ENCODE measurements at places on chromosomes 4 and X.

- DNase-seq: no peak
Observed at GRCh38 chr4:170465429-170465828, 375.7 kb upstream of the AADAT start.

- DNase-seq: no peak
Observed at GRCh38 chrX:136198010-136198409, 50.7 kb downstream of the FHL1 start.

DNA sequence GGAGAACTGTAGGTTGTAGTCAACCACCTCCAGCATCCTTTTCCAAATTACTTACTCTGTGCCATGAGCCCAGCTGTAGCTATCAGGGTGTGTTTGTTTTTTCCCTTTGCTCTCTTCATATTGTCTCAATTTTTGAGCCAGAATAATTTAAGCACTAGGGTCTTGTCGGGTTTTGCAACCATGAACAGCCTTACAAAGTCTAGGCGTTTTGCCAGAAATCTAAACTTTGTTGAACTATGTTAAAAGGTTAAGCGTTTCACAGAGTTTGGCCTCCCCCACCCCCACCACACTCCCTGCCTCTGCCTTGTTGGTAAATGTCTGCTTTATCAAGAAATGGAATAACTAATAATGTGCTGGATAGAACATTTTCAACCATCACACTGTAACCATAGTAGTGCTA lies 190.6 kb upstream of the TTC29 start:
- peak; percentile 32 for DNase-seq

- no peak for DNase-seq
Observed at GRCh38 chr4:37043342-37043741, 201.2 kb upstream of the NWD2 start.

- peak; percentile 32 for DNase-seq
Observed at GRCh38 chr4:47482326-47482725, 2.7 kb upstream of the ATP10D start.

- DNase-seq: no peak
Observed at GRCh38 chrX:46757593-46757992, 1.3 kb downstream of the SLC9A7 start.

- DNase-seq: no peak
Observed at GRCh38 chr4:159353422-159354116, 250.7 kb downstream of the RAPGEF2 start.

DNA sequence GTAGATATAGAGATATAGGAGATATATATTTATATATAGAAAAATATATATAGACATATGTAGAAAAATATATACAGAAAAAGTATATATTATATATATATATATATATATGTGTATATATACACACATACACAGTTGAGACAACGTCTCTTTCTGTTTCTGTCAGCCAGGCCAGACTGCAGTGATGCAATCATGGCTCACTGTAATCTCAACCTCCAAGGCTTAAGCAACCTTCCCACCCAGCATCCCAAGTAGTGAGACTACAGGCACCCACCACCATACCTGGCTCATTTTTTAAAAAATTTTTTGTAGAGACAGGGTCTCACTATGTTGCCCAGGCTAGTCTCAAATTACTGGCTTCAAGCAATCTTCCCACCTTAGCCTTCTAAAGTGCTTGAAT lies 426.3 kb downstream of the GPM6A start:
- no peak for DNase-seq

DNA sequence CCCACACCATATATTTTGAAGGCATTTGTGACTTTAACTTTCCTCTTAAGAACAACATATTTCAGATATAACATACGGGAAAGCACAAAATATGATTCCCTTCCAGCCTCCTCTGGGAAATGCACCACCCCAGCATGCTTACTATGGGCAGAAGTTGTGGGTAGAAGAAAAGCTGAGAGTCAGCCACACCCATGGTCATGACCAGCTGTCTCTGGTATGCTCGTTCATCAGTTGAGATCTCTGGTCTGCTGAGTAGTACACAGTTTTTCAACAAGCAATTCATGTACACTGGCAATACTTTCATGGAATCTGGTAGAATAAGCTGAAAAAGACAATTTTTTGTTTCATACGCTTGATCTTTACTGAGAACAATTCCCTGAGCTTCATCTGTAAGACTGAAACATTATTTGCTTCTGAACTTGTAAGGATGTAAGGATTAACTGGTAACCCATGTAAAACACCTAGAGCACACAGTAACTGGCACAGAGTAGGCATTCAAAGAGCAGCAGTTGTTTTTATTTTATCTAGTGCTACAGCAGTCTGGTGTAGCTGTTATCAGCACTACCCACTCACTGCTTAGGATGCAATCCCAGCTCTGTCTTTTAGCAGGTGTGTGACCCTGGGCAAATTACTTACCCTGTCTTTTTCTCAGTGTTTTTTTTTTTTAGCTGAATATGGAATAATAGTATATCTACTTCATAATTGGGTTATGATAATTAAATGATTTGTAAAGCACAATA lies 47.6 kb downstream of the METTL14 start:
- no peak for DNase-seq

GRCh38 chrX:52378870-52379269 lies 10.0 kb downstream of the XAGE2 start:
- DNase-seq: no peak

- DNase-seq: no peak
Observed at GRCh38 chr4:55600640-55601039, 8.6 kb upstream of the PDCL2 start.

DNA sequence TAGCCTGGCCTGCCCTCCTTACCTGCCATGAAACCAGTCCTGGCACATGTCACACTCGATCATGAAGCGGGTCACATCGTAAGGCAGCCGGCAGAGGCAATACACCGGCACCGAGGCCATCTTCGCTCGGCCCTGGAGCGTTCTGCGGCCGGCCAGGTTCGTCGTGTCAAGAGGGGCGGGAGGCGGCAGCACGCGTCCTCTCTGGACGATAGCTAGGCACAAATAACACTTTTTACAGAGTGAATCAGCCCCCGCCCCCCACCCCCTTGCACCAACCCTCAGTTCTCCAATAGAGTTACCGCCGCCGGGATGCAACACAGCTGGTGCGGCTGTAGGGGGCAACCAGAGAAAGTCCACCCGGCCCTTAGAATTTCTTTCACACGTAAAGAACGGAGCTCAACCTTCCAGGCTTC lies 1.7 kb downstream of the PHF8 start:
- peak; percentile 18 for DNase-seq

DNA sequence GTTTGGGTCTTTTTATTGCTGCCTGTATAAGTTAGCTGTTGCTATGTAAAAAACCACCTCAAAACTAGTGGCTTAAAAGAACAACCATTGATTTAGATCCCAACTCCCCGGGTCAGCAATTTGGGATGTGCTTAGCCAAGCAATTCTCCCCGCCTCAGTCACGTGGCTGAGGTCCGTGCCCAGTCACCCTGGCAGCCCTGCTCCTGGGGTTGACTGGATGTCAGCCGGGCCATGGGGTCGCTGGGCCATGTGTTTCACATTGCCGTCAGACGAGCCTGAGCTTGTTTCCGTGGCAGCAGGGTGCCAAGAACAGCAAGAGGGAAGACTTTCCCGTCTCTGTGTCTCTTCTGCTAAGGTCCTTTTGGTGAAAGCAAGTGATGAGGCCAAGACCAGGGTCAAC lies 345.7 kb upstream of the FAT1 start:
- no peak for DNase-seq

DNA sequence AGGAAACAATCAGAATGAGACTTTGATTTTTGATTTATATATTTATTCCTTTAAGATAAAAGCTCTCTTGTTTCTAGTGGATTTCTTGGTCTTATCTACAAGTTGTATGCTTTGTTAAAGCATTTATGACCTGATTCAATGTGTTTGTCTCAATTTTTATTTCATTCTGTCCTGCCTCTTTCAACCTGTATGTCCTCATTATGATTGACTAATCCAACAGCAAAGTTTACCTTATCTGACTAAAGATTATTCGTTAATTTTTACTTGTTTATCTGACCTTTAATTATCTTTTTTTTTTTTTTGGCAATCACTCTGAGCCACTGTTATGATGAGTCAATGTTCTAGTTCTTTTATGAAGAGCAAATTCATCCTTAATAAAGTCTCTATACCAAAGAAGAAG lies 54.9 kb downstream of the UGT2A3 start:
- no peak for DNase-seq

GRCh38 chr4:36241771-36242170 lies 2.5 kb downstream of the ARAP2 start:
- no peak for DNase-seq

GRCh38 chrX:48591255-48591791 lies 6.0 kb upstream of the WDR13 start:
- no peak for DNase-seq

DNA sequence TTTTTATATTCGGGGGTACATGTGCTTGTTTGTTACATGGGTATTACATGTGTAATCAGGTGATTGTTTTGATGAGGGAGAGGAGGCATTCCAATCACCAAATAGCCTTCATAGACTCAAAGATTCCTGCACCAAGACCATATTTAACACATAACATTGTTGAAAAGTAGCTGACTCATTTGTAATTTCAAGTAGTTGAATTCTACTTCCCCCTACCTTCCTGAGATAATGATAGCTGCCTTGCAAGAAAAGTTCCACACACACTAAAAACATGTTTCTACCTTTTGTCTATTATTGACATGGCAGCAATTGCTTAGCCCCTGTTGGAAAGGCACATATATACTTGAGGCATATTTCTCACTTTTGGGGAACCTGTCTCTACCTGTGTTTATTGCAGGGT lies 16.1 kb downstream of the PGAM4 start:
- DNase-seq: no peak

DNA sequence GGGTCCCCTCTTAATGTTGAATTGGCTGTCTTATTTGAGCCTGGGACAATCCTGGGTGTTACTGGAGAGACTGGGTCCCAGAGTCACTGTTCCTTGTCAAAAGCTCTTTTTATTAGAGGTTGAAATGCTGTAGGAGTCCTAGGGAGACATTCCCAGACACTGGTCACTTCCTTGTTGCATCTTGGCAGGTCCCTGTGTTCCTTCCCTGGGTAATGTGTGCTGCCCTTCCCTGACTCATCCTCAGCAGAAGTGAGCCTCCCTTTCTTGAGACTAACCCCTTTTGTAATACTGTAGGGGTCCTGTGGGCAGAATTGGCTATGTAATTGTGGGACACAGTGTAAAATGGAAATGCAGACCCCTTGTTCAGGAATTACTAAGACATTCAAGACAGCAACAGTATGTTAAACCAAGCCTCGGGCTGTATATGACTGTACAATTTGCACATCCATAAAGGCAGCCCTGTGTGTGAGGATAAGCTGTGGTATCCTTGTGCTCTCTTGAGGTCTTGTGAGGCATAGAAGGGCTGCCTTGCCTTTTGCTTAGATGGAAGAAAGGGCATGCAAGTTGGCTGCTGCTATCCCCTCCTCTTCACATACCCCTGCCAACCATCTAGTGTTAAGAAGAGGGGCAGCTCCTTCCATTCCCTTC lies 53.5 kb downstream of the DCLK2 start:
- DNase-seq: no peak

DNA sequence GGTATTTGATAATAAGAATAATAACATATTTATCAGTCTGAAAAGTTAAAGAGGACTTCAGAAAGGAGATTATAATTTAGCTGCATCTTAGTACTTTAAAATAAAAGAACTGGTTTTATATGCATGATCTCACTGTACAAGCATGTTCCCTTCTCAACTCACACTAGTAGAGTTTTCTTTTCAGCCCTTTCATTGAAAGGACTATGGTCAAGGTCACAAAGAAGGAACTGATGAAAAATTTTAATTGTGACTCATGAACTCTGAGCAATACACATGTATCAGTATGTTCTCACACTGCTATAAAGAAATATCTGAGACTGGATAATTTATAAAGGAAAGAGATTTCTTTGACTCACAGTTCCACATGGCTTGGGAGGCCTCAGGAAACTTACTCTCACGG lies 73.7 kb upstream of the NDST4 start:
- no peak for DNase-seq

DNA sequence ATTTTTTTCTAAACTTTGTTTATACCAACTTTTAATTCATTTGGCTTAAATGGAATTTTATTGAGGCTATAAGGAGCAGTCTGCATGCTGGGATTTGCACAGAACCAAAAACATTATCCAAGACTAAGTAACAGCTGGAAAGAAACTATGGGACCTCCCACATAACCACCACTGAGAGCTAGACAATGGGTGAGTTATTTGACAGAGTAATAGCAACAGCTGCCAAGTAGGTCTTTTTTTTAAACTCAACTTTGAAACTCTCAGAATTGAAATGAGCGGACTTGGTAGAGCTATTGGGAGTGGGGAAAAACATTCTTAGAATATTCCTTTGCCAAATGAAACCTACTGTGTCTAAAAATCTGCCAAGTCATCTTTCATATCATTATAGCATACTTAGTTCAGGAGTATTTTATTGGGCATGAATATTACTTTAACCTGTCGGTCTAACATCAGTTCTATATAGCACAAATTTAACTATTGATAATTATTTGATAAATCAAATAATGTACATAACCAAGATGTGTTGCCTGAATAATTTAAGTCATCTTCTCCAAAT lies 1428.0 kb downstream of the PCDH7 start:
- peak; percentile 91 for DNase-seq

GRCh38 chrX:20265221-20265725 lies 1.4 kb downstream of the RPS6KA3 start:
- peak; percentile 24 for DNase-seq

DNA sequence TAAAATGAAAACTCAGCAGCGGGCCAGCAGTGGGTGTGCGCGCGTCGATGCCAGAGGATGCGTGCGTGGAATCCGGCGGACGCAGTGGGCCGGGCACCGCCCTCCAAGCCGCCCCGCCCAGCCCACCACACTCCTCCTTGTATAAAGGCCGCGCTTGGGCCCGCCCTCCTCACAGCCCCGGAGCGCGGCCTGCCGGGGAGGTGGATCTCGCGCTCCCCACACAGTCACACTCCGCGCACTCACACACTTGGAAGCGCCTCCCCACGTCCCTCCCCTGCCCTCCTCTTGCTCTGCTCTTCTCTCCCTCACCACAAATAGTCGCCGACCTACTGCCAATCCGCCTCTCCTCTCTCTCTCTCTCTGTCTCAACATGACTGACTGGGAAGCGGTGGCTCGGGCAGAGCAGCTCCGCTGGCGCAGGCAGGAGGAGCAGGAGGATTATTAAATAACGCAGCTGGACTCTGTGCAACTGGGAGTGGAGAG lies at the start of gene CCSER1:
Gene CCSER1, plus strand, starts transcription at position 172 of the 483 bp plus-strand sequence.
- DNase-seq: peak; percentile 31

DNA sequence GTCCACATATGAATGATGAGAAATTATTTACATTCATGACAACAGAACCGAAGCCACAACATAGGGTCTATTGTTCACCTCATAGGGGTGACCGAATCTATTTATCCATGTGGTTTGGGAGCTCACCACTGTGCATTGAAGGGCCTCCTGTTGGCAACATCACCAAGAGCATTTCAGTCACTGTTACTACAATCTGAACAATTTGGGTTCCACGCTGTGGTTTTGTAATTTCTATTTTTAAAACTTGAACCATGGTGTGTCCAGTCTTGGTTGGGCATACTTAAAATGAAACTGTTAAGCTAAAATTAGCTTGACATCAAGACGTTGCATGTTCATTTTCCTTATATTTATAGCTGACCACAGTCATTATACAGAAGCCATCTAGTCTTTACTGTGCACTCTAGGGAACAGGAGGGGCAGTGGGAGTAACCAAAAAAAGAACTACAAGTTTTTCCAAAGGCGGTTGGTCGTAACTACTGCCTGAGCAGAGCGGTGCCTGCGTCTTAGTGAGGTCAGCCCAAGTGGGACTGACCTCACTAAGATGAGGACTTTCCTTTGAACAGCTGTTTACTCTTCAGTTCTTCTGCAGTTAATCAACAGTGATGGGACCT lies 192.1 kb downstream of the SPRY1 start:
- peak; percentile 87 for DNase-seq
